ENCODE measurements at places on chromosomes 3 and 15.

- no peak for DNase-seq
Measured at GRCh38 chr15:27339138-27339537, 368.2 kb downstream of the GABRG3 start.

DNA sequence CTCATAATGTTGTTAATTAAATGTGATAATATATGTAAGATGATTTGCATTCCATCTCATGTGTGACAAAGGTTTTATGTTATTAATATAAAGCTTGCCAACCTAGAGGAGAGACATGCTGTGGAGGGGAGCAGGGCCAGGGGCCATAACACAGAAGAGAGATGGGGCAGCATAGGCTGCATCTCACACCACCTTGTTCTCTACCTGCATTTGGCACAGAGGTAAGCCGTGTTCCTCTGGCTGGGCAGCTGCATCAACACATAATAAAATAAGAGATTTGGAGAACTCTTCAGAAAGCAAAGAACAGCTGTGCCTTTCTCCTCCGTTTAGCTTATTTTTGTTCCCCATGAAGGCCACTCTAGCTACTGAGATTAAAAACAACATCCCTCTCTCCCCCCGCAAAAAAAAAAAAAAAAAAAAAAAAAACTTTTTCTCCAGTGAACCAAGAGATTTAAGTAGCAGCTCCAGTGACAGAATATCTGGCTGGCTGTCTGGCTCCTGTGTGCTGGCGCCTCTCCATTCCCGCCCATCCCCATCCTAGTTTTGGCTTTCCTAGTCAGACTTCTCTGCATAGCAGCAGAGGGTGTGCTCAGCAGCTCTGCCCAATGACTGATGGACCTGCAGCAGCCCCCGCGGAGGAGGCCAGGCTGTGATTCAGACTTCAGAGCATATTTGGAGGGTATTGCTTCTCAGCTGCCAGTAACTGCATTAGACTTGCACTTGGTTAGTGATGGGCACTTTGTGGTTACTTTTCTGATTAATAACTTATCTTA is 52.2 kb upstream of the STXBP5L start:
- DNase-seq = no peak

DNA sequence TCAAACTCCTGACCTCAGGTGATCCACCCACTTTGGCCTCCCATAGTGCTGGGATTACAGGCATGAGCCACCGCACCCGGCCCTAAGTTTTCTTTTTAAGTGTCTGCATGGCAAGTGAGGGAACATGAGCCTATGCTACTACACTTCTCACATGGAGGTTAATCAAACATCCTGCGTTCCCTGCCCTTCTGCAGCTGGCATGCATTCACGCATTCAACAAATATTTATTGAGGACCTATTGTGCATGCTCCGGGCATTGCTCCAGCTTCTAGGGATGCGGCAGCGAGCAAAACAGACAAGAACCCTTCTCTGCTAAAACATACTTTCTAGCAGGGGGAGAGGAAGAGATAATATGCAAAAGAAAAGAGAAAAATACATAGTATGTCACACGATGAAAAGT is 42.6 kb upstream of the ACKR4 start:
- DNase-seq = no peak

DNA sequence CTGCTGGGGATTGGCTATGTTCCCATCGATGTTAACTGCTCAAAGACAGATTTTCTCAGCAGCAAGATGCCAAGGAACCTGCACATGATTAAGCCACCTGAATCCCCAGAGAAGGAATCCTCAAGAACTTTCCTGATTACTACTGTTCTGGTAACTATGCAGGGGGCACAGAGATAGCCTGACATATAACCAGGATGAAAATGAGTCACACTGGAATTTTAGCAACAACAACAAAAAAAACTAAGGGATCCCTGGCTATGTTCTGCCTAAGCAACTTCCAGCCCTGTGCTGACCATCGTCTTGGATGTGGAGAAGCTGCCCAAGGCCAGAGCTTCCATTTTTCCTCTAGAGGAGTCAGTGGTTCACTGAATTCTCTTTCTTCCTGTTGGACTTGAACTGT is 13.8 kb downstream of the RIOX2 start:
- DNase-seq = no peak

GRCh38 chr3:11477407-11477911 is 166.3 kb downstream of the VGLL4 start:
- no peak for DNase-seq

DNA sequence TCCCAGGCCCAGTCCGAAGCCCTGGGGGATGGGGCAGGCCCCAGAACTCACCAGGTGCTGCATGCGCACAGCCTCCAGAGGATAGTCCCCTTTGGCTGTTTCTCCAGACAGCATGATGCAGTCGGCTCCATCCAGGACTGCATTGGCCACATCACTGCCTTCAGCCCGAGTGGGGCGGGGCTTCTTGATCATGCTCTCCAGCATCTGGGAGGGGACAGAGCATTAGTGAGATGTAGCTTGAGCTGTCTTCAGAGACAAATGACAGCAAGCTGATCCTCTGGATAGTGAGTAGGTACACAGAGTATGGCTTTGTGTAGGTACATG is 9.1 kb upstream of the GRAMD2A start:
- DNase-seq = no peak

DNA sequence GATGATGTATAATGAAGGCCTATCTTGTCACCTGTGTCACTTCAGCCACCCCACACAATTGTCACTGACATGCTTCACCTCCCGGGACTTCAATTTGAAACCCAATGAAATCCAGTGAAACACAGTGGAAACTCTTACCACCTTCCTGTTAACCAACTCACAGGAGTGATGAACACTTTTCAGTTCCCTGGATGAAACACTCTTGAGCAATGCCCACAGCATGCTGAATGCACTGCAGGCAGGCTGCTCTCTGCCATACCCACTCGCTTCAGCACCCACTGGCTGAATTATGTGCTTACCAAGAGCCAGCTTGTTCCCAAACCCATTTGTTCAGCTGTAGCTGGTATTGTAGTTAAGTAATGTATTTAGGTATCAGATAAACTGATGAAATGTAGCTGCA is 47.0 kb downstream of the MAP2K1 start:
- no peak for DNase-seq

- DNase-seq = no peak
Measured at GRCh38 chr15:91047545-91048199, 25.3 kb upstream of the VPS33B start.

DNA sequence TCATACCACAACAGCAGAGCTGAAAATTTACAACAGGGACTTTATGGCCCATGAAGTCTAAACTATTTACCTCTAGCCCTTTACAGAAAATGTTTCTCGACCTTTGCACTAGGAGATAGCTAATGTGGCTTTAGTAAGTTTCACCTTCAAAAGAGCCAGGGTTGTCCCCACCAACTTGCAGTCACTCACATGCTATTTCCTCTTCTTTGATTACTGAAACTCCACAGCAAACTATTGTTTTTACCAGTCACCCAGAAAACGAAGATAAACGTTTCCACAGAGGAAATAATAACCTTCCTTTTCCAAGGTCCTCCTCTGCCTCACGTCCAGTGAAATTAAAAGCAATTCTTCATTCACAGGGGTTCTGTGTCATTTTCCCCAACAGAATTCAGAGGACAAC is 48.2 kb downstream of the WWTR1 start:
- DNase-seq = no peak

DNA sequence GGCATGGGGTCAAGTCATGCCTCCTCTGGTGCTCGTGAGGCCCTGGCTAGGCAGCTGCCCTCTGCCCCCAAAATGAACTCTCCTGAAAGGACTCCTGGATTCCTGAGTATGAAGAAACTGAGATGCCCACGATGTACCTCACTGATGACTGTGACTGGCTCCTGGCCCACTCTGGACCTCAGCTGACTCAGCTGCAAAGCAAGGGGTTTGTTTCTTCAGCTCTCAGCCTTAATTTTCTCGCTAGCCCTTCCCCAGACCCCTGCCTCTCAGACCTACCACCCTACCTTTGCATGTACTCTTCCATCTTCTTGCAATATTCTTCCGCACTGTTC is 5.2 kb upstream of the GNAI2 start:
- DNase-seq = no peak
